Right renal pelvis (tissue), 4 donors: ENCODE measurements at places on chromosomes 1 and 21. TPM values are rescaled to one million over a fixed set of nuclear protein-coding genes. Genes with fewer than 3 reads are reported as not detected.

The C8A gene
- polyA plus RNA-seq: not detected

The MYOG gene
- polyA plus RNA-seq: 0.17 TPM

The RIMKLA gene
- 0.64 TPM for polyA plus RNA-seq

The S100A12 gene
- polyA plus RNA-seq: 1.3 TPM

The PKLR gene
- polyA plus RNA-seq: 6.3 TPM

The RUNX3 gene
- 0.47 TPM for polyA plus RNA-seq

The TAS1R1 gene
- 0.13 TPM for polyA plus RNA-seq

The CELA2B gene
- 0.21 TPM for polyA plus RNA-seq

The PKP1 gene
- polyA plus RNA-seq: 0.21 TPM

The GJA9 gene
- polyA plus RNA-seq: not detected

The ANXA9 gene
- polyA plus RNA-seq: 20.2 TPM

The TLR5 gene
- polyA plus RNA-seq: 4.6 TPM

The ELAVL4 gene
- polyA plus RNA-seq: 2.5 TPM
